ENCODE measurements at places on chromosomes 5 and 9. TPM values are rescaled to one million over a fixed set of nuclear protein-coding genes. Genes with fewer than 3 reads are reported as not detected.
A peak's percentile ranks its signal among the peaks of the same experiment; 100 is the strongest.

The EQTN gene
- not detected for total RNA-seq

The MEGF9 gene
- 12.0 TPM for total RNA-seq

DNA sequence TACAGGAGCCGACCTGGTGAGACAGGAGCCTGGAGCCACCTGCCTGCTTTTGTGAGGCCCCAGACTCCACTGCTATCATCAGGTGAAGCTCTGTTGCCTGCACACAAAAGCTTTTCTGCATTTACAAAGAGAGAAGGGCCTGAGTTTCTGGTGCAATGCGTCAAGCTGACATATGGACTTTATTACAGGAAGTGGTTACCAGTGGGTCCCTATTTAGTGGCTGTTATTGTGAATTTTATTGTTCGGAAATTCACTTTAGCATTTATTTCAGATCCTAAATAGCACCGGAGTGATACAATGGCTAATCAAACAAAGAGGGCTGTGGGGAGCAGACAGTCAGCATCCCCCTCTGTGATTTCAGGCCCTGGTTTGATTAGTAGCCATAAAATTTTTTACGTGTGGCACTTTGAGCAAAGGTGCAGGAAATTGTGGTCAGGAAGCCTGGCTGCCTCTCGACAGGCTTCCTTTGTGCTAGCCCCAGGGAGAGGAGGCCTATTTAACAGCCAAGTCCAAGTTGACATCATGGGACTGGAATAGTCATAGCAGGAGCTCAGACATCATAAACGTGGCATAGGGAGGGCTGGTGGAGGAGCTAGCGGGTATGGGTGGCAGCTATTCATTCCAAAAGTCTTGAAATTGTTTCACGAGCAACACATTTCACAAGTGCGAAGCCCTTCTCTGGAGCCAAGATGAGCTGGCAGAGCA, 8.4 kb downstream of the TGFBI start:
- DNase-seq: peak; percentile 23
- H3K4me1 ChIP-seq: no peaks in the 10 kb centered on the region
- no peaks in the 10 kb centered on the region for H3K36me3 ChIP-seq
- no peak overlapping the region for H3K4me3 ChIP-seq

DNA sequence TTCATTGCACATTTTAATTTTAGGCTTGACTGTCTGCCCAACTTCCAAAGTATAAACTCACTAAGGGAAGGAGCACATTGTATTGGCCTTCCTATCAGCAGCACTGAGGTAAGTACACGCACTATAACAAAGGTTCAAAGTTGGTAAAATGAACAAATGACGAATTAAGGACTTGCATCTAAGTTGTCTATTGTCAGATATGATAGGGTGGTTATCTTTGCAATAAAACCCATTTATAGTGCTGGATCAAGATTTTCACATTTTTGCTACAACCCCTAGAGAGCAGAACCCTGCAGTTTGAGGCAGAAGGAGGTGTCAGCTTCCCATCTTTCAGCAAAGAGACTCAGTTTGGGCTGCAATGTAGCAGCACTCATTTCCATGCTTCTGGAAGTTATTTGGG, 5.1 kb downstream of the HOMER1 start:
- no peaks in the 10 kb centered on the region for H3K4me1 ChIP-seq
- H3K27ac ChIP-seq: no peak overlapping the region
- no peak overlapping the region for H3K4me3 ChIP-seq
- no peaks in the 10 kb centered on the region for H3K27me3 ChIP-seq
- H3K36me3 ChIP-seq: no peaks in the 10 kb centered on the region
